ENCODE measurements at places on chromosomes 3 and 15.

GRCh38 chr15:48802867-48803266 is 8.0 kb downstream of the CEP152 start:
- peaks cover 3% of the 10 kb centered on the region for H3K4me1 ChIP-seq
- H3K27me3 ChIP-seq: no peaks in the 10 kb centered on the region
- H3K36me3 ChIP-seq: no peaks in the 10 kb centered on the region
- no peak overlapping the region for H3K4me3 ChIP-seq
- DNase-seq: no peak

- H3K4me3 ChIP-seq: no peak overlapping the region
- no peak for DNase-seq
- H3K36me3 ChIP-seq: no peaks in the 10 kb centered on the region
- no peak overlapping the region for H3K27ac ChIP-seq
Observed at GRCh38 chr3:72174890-72175289, 389.9 kb upstream of the PROK2 start.

DNA sequence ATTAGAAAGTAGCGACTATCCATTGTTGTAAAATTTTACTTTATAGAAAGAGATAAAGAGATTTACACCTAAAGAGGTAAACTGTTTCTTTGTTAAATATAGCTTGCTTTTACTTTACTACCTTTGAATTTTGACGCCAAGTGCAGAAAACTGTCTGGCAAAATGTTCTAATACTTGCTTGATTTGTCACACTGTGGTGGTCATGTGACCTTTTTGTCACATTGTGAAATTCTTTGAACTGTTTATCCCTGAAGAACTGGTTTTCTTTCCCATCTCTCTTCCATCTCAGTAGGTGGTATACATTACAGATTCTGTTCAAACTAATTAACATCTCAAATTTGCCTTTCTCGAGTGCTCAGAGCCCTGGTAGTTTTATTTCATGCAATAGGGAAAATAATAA is 327.4 kb downstream of the NAALADL2 start:
- no peaks in the 10 kb centered on the region for H3K4me1 ChIP-seq
- H3K27me3 ChIP-seq: no peaks in the 10 kb centered on the region
- H3K36me3 ChIP-seq: no peaks in the 10 kb centered on the region

DNA sequence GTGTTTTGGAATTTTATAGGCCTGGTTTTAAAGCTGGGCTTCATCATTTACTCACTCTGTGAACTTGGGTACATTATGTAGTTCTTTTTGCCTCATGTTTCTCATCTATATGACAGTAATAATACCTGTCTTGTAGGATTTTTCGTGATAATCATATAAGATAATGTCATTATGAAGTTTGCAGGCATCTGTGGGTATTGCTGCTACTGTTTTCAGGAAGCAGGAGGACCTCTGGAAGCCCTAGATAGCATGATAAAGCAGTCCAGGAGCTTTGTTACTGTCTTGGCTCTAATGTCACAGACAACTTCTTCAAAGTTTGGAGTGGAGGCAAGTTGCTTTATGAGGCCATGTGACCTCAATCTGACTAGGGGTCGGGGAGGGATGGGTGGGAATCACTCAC is 145.0 kb upstream of the MEIS2 start:
- DNase-seq: no peak
- no peaks in the 10 kb centered on the region for H3K36me3 ChIP-seq
- H3K4me1 ChIP-seq: peaks cover 3% of the 10 kb centered on the region
- H3K27me3 ChIP-seq: no peaks in the 10 kb centered on the region

DNA sequence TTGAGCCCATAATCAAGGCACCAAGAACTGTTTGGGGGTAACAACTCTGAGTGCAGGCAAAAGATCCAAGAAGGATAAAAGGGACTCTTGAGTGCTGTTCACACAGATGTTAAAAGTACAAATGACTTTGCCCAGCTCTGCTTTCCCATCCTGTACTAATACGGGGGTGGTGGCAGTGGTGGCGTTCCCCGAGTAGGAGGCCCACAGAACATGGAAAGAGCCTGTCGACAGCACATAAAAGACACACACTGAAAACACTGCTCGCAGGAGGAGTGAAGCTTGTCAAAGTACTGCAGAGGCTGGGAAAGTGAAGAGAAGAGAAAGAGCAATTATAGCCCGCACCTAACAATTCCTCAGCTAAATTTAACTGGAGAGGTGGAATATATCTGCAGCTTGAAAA is 40.9 kb downstream of the HACD2 start:
- H3K27ac ChIP-seq: no peak overlapping the region
- H3K36me3 ChIP-seq: no peaks in the 10 kb centered on the region
- no peaks in the 10 kb centered on the region for H3K27me3 ChIP-seq
- DNase-seq: no peak

- no peaks in the 10 kb centered on the region for H3K36me3 ChIP-seq
- DNase-seq: no peak
- H3K27ac ChIP-seq: no peak overlapping the region
- peaks cover 13% of the 10 kb centered on the region for H3K4me1 ChIP-seq
- no peak overlapping the region for H3K4me3 ChIP-seq
- no peaks in the 10 kb centered on the region for H3K27me3 ChIP-seq
Observed at GRCh38 chr15:78070049-78070700, 7.3 kb downstream of the TBC1D2B start.

DNA sequence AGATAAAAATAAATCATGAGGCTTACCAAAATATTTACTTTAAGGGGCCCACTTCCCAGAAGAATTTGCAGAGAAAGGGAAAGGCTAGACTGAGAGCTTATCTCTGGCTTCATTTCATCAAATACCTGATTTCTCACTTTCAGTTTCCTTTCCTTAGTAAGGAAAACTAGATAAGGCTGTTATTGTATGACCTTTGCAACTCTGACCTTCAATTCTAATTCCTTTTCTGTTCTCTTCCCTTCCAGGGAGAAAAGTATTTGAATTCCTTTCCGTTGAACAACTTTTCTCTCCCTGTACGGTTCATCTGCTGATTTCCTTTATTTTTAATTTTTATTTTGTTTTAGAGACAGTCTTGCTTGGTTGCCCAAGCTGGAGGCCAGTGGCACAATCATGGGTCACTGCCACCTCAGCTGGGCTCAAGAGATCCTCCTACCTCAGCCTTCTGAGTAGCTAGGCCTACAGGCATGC is 7.1 kb upstream of the PXK start:
- peaks cover 9% of the 10 kb centered on the region for H3K4me1 ChIP-seq
- DNase-seq: no peak
- H3K4me3 ChIP-seq: no peak overlapping the region
- no peak overlapping the region for H3K27ac ChIP-seq

- no peak overlapping the region for H3K4me3 ChIP-seq
- peaks cover 4% of the 10 kb centered on the region for H3K4me1 ChIP-seq
- no peak for DNase-seq
Observed at GRCh38 chr15:88243895-88244787, 12.4 kb downstream of the NTRK3 start.

DNA sequence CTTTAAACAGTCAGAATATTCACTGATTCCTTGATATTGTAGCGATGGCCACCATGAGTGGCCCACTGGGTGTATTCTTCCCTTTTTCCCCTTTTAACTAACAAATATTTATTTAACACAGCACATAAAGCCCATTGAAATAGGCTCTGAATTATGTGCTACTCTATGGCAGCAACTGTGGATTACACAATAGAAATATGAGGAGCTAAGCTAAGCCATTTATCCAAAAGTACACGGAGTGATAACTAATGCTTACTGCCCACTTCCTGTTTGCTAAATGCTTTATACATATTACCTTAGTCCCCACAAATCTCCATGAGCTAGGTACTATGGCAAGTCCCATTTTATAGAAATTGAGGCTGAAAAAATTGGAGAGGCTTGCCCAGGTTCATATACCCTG is 17.9 kb downstream of the ILDR1 start:
- no peak overlapping the region for H3K27ac ChIP-seq
- no peaks in the 10 kb centered on the region for H3K36me3 ChIP-seq
- H3K27me3 ChIP-seq: no peaks in the 10 kb centered on the region

- no peak for DNase-seq
- H3K27ac ChIP-seq: no peak overlapping the region
- no peak overlapping the region for H3K4me3 ChIP-seq
- no peaks in the 10 kb centered on the region for H3K27me3 ChIP-seq
Observed at GRCh38 chr15:82393671-82394070, 35.9 kb upstream of the GOLGA6L9 start.

DNA sequence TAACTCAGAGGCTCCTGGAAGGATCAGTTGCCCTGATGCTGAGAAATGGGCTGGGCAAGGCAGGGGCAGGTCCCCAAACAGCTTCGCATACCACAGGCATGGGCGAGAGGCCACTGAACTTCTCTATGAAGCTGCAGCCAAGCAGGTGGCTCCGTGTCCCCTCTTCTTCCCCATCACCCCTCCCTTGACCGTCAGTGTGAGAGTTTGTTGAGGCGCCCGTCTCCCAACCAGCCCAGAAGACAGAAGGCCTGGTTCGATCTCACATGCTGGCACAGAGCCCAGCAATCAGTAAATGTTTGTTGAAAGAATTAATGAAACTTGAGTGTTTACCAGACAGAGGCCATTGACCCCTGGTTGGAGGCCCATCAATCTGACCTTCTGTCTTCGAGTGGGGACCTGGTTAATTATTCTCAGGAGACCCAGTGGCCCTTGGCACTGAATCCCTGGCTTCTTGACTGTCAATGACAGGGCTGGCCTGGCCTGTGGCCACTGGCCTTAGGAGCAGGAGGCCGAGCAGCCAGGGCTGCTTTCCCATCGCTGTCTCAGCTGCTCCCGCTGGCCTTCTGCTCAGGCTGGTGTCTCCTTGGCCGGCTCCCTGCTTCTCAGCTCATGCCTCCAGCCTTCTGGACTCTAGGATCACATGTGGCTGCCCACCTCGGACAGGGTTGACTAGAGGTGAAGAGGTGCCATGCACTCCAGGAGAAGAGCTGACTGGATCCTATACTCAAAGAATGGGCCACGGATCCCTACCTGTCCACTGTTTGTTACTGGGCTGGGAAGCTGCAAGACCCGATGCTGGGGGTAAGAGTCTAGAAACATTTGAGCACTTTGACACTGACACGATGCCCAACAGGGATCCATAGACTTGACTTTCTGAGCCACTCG is 113.4 kb downstream of the ASB7 start:
- H3K4me1 ChIP-seq: no peaks in the 10 kb centered on the region
- no peaks in the 10 kb centered on the region for H3K36me3 ChIP-seq
- no peak overlapping the region for H3K27ac ChIP-seq
- no peaks in the 10 kb centered on the region for H3K27me3 ChIP-seq
- no peak overlapping the region for H3K4me3 ChIP-seq

GRCh38 chr3:112569265-112569664 is 7.4 kb downstream of the SLC35A5 start:
- DNase-seq: no peak
- peaks cover 29% of the 10 kb centered on the region for H3K36me3 ChIP-seq
- H3K27me3 ChIP-seq: no peaks in the 10 kb centered on the region
- no peak overlapping the region for H3K27ac ChIP-seq

DNA sequence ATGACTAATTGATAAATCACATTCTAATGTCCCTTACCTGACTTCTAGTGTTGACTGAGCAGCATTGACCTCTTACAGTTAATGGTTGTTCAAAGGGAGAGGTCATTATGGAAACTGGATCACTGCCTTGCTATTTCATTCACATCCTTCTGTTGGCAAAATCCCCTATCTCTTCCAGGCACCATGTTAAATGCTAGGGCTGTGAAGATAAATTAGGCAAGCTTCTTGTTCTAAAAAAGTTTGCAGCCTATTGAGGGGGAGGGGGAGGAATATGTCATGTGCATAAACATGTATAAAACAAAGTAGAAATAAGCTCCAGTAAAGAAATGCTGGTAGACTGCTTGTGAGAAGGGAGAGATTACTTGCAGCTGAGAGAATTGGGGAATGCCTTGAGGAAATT is 84.8 kb upstream of the MLF1 start:
- DNase-seq: no peak
- no peak overlapping the region for H3K27ac ChIP-seq
- no peaks in the 10 kb centered on the region for H3K4me1 ChIP-seq
- H3K36me3 ChIP-seq: no peaks in the 10 kb centered on the region

GRCh38 chr3:36905545-36905944 is 39.3 kb downstream of the TRANK1 start:
- H3K4me1 ChIP-seq: no peaks in the 10 kb centered on the region
- H3K27ac ChIP-seq: no peak overlapping the region
- H3K36me3 ChIP-seq: no peaks in the 10 kb centered on the region
- no peak for DNase-seq
- no peaks in the 10 kb centered on the region for H3K27me3 ChIP-seq

DNA sequence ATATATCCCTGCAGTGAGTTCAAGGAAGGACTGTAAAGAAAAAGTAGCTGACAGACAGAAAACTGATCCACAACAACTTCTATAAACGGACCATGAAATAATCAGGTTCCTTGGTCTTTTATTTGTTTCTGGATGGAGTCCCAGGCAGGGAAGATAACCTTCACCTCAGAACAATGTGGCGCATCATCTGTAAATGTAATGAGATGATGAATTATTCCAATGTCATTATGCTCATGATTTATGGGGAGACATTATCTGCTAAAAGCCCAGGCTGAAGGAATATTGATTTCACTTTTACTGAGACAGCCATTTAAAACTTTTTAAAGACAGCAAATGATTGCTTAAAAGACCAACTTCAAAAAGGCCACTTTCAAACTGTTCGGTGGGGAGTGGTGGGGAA is 354.9 kb upstream of the ADAMTS9 start:
- H3K4me1 ChIP-seq: no peaks in the 10 kb centered on the region
- no peak for DNase-seq
- no peak overlapping the region for H3K4me3 ChIP-seq
- no peaks in the 10 kb centered on the region for H3K36me3 ChIP-seq
- no peak overlapping the region for H3K27ac ChIP-seq
- H3K27me3 ChIP-seq: no peaks in the 10 kb centered on the region

DNA sequence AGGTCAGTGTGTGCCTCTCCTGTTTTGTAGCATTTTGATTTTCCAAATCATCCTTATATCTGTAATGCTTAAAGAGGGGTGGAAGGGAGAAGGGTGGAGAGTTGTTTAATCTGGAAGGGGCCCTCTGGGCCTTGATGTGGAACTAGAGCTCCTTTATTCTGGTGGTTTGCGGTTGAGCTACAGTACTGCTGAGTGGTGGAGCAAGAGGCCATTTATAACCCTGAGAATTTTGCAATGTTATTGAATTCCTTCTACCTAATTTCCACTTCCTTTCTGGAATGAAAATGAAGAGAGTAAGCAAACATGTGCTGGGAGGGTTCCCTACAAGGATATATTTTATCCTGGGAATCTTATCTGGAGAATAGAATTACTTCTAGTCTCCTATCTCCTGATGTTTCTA is 35.3 kb upstream of the TUBGCP5 start:
- no peak overlapping the region for H3K4me3 ChIP-seq
- no peaks in the 10 kb centered on the region for H3K4me1 ChIP-seq
- no peaks in the 10 kb centered on the region for H3K36me3 ChIP-seq
- H3K27ac ChIP-seq: no peak overlapping the region
- no peak for DNase-seq
- H3K27me3 ChIP-seq: no peaks in the 10 kb centered on the region

GRCh38 chr3:179921500-179921899 is 115.2 kb downstream of the PEX5L start:
- H3K27me3 ChIP-seq: no peaks in the 10 kb centered on the region
- H3K36me3 ChIP-seq: no peaks in the 10 kb centered on the region
- H3K4me3 ChIP-seq: no peak overlapping the region
